Small intestine (tissue), 16 donors: ENCODE measurements at places on chromosomes 3 and 15. TPM values are rescaled to one million over a fixed set of nuclear protein-coding genes. Genes with fewer than 3 reads are reported as not detected.

Gene FOXB1
- polyA plus RNA-seq = not detected

Gene SCAMP5
- polyA plus RNA-seq = 78.1 TPM

Gene DENND6A
- 8.0 TPM for polyA plus RNA-seq

Gene PPP1R14D
- 348 TPM for polyA plus RNA-seq

Gene USP13
- polyA plus RNA-seq = 0.22 TPM

Gene KIF7
- 1.9 TPM for polyA plus RNA-seq

Gene TEX55
- polyA plus RNA-seq = not detected

Gene POTEB
- not detected for polyA plus RNA-seq

Gene SNAP23
- polyA plus RNA-seq = 39.6 TPM

Gene ZBED2
- polyA plus RNA-seq = not detected

Gene KIF15
- polyA plus RNA-seq = 0.54 TPM

Gene ATP6V1A
- 15.9 TPM for polyA plus RNA-seq

Gene DAPK2
- 91.6 TPM for polyA plus RNA-seq

Gene APPL1
- 15.6 TPM for polyA plus RNA-seq

DNA sequence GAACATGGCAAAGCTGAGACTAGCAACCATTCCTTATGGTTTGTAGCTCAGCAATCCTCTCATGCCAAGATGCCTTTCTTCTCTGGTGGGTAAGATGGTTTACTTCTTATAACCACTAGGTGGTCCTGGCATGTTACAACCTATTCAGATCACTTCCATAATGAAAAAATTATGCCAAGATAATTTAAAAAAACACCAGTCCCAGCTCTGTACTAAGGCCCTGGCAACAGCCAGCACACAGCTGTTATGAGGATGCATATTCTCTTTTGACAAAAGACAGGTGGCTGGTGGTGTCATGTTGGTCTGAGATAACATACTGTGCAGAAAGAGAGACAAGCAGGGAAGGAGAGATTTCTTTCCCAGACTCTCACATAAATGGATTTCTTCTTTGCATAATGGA, 65.7 kb upstream of the FRMD4B start:
- DNase-seq = no peak

DNA sequence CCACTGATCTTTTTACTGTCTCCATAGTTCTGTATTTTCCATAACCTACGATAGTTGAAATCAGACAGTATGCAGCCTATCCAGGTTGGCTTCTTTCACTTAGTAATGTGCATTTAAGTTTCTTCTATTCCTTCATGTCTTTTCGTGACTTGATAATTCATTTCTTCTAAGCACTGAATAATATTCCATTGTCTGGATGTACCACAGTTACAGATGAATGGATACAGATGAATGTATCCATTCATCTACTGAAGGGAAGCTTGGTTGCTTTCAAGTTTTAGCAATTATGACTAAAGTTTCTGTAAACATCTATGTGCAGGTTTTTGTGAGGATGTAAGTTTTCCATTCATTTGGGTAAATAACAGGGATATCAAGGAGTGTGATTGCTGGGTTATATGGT, 124.8 kb downstream of the NSUN3 start:
- no peak for DNase-seq

DNA sequence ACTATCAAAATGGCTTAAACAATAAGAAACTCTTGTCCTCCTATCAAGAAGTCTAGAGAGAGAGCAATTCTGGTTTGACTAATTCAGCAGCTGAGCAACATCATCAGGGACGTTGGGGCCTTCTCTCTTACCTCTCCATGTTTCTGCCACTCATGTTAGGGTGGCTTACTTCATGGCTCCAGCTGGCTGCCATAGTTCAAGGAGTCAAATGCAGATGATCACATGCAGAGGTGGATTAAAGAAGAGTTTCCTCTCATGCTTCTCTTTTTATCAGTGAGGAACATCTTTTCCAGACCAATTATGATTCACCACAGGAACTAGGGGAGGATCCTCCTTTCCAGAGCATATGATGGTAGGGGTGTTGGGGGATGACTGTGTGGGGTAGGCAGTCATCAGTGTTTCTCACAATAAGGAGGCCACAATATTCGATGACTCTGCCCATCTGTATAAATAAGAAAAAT, 45.5 kb downstream of the NEK11 start:
- no peak for DNase-seq

DNA sequence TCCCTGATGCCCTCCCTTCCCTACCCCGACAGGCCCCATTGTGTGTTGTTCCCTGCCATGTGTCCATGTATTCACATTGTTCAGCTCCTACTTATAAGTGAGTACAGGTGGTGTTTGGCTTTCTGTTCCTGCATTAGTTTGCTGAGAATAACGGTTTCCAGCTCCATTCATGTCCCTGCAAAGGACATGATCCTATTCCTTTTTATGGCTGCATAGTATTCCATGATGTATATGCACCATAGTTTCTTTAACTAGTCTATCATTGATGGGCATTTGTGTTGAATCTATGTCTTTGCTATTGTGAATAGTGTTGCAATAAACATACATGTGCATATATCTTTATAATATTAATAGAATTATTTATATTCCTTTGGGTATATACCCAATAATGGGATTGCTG, 52.1 kb upstream of the TNFSF10 start:
- DNase-seq = no peak

GRCh38 chr3:194285024-194285849, 65.9 kb downstream of the CPN2 start:
- DNase-seq = no peak

GRCh38 chr3:97910931-97911351, 61.3 kb downstream of the RIOX2 start:
- DNase-seq = no peak

DNA sequence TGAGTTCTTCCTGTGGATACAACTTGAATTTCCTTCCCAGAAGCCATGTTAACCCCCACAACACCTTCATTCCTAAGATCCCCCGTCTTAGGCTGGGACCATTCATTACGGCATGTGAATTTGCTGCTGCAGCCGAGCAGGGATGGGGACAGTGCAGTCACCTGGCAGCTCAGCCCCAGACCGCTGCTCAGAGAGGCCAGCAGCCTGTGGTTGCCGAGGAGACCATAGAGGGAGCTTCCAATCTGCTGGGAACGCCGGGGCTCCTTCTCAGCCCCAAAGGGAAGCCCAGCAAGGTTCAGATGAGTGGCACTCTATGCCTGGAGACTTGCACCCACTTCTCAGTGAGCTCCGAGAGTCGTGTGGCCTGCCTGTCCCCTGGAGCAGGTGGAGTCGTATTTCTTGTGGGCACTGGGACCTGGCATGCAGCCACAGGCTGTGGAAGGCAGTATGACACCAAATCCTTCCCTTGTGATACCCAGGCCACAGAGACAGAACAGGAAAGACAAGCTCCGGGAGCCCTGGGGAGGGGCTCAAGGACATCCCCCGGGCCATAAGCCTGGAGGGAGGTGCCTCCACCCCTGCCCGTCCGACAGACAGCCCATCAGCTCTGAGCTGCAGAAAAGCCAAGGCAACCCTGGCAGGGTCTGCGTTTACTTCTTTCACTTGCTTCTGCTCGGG, 167.3 kb downstream of the FAM43A start:
- no peak for DNase-seq

DNA sequence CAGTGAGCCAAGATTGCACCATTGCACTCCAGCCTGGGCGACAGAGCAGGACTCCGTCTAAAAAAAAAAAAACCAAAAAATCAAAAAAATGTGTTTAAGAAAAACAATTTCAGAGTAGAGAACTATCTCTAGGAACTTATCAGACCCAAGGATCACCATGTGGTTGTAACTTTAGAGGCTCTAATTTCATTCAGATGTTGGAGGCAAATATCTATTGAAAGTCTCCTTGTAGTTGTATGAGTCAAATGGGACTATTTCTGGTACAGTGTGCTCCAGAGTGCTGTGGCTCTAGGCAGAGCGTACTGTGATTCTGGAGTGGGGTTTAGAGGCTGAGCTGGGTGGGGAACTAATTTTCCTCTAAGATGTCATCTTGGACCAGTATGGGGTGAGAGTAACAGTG, 398.7 kb downstream of the SHQ1 start:
- DNase-seq = no peak

DNA sequence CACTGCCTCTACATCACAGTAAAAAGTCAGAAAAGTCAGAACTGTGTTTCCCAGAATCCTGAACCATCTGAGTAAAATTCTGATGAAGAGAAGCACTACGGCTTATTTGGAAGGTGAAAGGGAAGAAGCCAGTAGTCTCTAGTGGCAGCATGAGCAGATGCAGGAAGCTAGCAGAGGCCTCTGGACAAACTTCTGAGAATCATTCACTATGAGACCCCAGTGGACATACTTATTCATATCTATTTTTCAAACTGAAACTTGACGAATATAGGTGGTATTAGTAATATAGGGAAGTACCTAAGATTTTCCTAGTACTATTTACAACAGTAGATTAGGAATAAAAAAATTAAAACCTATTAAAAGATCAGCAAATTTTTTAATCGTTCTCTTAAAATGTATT, 272.8 kb upstream of the TTC14 start:
- DNase-seq = no peak

DNA sequence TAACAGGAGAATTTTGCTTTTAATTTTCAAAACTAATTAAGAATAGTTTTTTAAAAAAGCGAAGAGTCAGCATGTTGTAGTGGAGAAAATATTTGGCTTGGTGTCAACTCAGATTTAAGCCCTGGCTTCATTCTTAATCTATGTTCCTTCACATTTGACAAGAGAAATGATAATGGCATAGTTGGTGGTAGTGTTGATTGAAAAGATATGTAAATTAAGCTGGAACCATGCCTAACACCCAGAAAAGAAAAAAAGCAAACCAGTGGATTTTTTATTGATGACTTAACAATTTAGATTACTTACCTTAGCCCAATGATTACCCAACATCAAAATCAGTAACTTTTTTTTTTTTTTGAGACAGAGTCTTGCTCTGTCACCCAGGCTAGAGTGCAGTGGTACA, 27.4 kb downstream of the TCAIM start:
- DNase-seq = no peak

- no peak for DNase-seq
Observed at GRCh38 chr3:61420136-61420759, 141.1 kb upstream of the PTPRG start.
